Stimulated activated CD8-positive, alpha-beta memory T cell treated with anti-CD3 and anti-CD28 coated beads, Interleukin-7, amount 100 ng/mL, for 24 hours (primary cell): ENCODE measurements at places on chromosomes 2 and 18.

GRCh38 chr18:8741532-8741931 is 36.2 kb downstream of the MTCL1 start:
- DNase-seq, result no peak

DNA sequence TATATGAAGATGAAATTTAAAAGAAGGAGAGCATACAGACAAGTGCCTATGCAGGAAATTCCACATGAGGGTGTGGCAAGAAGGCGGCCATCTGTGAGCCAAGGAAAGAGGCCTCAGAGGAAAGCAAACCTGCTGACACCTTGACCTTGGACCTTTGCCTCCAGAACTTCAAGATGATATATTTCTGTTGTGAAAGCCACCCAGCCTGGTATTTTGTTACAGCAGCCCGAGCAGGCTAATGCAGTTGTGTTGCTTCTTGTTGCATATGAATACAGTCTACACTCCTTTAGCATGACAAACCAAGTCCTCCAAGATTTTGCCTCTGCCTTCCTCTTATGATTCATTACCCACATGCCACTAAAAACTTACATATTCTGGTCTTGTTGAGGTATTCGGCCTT is 374.8 kb upstream of the TRIB2 start:
- DNase-seq, result no peak

GRCh38 chr18:3902676-3903075 is 452.7 kb downstream of the TGIF1 start:
- DNase-seq, result no peak

GRCh38 chr2:69989441-69990105 is 28.1 kb upstream of the ASPRV1 start:
- DNase-seq, result no peak

- no peak for DNase-seq
Measured at GRCh38 chr2:25341011-25341727, 556 bp downstream of the DNMT3A start.

DNA sequence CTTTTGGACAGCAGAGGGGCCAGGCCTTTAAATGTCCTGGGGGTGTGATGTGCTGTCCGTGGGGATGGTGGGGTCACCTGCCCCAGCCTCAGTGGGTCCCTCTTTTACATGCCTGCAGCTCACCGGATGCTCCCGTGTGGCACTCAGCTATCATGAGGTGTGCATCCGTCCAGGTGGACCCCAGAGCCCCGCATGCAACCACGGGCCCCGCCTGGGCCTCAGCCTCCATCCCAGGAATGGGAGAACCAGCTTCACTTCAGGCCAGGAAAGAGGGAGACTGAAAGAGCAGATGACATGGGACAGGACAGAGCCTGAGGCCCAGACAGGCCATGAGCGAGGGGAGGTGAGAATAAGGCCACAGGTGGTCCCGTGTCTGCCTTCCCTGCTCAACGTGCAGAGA is 37.5 kb downstream of the RAMP1 start:
- no peak for DNase-seq

GRCh38 chr2:150846691-150847090 is 359.2 kb upstream of the RND3 start:
- DNase-seq, result no peak

GRCh38 chr18:901761-902160 is 2.9 kb upstream of the ADCYAP1 start:
- no peak for DNase-seq

- DNase-seq, result no peak
Measured at GRCh38 chr2:150292807-150293206, 194.7 kb downstream of the RND3 start.

DNA sequence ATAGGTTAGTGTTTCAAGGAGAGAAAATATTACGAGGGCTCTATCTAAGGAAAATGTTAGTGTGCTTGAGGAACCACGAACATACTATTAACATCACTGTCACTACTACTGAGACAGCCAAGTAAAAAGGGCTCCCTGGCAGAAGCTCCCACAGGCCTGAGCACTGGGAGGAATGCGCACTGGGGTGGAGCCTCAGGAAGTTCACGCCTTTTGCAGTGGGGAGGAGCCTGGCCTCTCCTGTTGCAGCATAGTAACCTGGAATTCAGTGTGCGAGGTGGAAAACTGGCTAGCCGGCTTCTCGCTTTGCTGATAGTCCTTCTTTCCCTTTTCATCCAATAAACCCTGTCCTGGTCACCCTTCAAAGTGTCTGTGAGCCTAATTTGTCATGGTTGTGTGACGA is 250.3 kb downstream of the ERBB4 start:
- no peak for DNase-seq

DNA sequence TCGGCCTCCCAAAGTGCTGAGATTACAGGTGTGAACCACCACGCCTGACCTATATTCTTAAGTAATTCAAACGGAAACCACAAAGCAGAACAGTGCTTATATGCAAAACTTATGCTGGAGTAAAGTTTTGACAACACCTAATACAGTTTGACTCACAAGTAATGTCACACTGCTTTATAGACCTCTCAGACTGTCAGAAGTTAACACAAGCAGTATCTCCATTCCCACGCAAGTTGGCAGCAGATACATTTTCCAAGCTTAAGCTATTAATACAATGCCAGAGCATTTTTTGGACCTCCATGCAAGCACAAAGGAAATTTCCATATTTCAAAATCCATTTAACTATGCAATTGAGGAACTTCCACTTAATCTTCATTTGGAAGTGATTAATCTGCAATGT is 21.0 kb upstream of the SANBR start:
- no peak for DNase-seq

GRCh38 chr2:46967990-46968647 is 52.5 kb upstream of the MCFD2 start:
- no peak for DNase-seq

DNA sequence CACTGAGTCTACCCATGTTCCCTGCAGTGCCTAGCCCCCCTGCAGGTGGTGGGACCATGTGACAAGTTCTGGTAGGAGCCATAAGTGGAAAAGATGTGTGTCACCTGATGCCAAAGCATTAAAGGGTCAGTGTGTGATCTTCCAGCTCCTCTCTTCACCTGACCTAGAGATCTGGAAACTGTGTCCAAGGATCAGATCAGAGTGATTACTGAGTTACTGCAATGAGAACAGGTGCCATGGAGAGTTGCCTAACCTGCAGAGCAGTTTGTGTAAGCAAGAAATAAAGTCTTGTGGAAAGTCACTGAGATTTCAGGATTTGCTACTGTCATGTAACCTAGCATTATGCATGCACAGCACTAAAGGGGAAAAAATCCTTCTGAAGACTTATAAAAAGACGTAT is 90.6 kb downstream of the ACVR1C start:
- no peak for DNase-seq

- no peak for DNase-seq
Measured at GRCh38 chr18:34258176-34258575, 33.5 kb upstream of the NOL4 start.

DNA sequence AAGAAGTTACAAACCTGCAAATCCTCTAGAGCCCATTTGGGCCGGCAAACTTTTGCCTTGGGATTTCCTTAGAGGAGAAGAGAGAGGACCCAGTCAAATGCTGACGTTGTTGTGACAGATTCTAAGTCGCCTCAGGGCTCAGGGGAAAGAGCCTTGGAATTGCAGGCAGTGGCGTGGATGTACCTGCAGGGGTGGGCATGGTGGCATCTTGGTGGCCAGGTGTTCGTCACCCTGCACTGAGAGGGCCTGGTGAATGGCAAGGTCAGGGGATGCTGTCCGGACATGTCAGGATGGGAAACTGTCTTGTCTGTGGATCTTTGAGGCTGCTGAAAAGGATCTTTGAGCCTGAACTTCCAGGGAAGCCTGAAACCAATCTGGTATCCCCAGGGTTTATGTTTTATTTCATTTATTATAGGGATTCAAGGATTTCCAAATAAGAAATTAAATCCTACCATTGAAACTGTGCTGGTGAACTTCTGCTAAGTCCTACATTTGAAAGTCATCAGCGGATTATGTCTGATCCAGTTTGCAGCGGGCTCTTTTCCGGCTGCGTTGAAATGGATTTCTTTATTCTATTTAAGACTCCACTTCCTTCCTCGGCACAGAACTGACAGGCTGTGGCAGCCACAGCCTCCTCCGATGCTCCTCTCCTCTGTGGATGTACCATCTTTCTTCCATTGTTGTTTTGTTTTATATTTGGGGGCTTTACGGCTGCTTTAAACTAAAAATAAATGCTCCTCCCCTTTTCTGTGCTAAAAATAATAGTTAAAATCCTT is 207.6 kb downstream of the AGAP1 start:
- no peak for DNase-seq

DNA sequence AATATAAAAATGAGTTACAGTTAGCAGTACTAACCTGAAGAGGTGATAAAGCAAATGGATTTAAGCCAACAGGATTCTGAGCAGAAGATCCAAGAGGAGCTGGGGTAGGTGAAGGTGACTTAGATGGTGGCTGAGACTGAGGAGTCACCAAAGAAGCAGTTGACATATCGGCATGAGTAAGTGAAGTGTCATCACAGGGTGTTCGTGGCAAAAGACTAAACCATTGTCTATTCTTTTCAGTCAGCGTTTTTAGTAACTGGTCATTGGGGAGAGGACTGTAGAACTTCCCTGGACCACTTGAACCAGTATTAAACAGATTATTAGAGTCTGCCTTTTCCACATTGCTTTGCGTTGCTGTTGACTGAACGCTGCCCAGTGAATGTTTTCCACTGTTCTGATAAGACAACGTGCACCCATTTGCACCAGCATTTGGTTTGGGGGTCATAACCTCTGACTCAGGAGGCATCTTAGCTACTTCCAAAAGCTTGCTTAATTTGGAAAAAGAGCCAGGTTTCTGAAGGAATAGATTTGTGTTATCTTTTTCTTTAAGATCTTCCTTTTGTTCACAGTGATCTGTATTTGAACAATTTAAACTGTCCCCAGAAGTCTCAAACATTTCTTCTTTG is 63.3 kb upstream of the WDSUB1 start:
- DNase-seq, result no peak

- DNase-seq, result no peak
Measured at GRCh38 chr2:221050020-221050795, 521.9 kb downstream of the EPHA4 start.

DNA sequence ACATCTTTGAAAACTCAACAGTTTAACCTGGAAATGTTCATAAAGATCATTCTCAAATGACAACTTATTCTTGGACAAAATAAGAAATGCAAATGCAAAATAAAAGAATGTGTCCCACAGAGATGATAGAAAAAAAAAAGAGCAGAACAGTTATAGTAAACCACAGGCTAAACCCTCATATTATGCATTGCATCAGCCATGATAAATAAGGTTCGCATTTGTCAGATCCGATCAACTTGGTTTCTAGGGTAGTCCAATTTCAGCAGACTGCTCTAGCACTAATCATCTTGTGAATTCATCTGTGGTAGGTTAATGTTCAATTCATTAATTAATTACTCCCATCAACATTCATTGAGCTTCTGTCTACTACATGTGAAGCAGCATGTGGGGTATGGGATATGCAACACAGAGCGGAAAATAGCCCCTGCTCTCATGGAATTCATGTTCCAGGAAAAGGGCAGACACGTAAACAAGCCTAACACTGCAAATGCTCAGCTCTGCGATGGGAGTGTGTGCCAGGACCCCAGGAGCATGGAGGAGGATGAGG is 316.2 kb upstream of the REV1 start:
- DNase-seq, result no peak

- no peak for DNase-seq
Measured at GRCh38 chr2:46411985-46412384, 67.4 kb upstream of the TMEM247 start.

DNA sequence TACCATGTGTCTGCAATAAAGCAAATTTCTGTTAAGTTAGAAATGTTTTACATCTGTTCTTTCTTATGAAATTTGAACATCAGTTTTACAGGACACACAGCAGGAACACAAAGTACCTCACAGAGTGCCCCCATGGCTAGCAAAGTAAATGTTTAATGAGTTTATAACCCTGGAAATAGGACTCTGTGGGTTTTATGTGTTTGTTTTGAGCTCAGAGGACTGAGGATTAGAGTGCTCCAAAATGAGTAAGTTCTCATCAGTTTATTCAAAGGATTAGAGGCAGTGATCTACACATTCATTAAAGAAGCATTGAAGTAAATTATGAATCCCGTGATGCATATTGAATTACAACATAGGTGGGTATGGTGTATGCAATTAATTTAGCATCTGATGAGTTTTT is 281.8 kb downstream of the GULP1 start:
- no peak for DNase-seq

DNA sequence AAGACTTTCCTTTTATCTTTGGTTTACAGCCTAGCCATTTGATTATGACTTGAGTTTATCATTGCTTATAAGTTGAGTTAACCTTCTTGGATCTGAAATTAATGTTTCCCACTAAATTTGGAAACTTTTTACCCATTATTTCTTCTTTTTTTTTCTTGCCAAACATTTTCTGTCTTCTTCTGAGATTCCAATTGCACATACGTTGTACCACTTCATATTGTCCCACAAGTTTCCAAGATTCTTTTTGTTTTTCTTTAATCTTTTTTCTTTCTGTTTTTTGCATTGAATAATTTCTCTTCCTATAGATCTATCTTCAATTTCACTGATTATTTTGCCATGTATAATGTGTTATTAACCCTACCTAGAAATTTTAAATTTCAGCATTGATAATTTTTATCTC is 18.6 kb downstream of the LONRF2 start:
- DNase-seq, result no peak

DNA sequence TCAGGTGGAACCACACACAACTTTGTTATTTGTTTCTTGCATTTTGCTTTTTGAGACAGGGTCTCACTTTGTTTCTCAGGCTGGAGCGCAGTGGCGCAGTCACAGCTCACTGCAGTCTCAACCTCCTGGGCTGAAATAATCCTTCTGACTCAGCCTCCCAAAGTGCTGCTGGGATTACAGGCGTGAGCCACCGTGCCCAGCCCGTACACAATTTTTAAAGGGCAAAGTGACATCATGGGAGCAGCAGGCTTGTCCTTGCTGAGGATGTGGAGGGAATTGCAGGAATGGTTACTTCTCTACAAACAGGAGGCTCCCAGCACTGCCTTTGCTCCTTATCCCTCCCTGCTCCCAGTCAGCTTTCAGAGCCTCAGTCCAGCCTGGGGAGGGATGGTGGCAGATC is 355.9 kb upstream of the KLHL29 start:
- no peak for DNase-seq

DNA sequence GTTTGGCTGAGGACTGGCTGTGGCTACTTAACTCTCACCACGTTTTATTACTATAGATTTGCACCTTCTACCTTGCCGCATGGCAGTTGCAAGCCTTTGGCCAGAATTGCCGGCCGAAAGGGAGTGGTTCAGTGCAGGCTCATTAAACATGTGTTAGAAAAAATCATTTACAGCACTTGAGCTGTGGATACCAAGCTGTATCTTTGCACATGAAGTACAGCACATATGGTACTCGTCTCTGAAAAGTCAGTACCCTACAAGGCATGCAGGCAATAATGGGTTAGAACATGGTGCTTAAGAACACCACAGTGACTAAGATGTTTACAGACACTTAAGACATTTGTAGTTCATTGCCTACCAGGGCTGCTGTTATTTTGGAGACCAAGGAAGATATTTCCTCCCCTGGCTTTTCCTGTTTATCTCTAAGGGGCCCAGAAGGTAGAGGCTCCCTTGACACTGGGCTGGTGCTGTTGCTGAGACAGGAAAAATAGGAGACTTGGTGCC is 103.1 kb downstream of the ZNF532 start:
- no peak for DNase-seq
